ENCODE measurements at places on chromosomes 4 and X.

- no peak for DNase-seq
These were observed 118.8 kb downstream of the GABRA2 start for GRCh38 chr4:46270986-46271596.

DNA sequence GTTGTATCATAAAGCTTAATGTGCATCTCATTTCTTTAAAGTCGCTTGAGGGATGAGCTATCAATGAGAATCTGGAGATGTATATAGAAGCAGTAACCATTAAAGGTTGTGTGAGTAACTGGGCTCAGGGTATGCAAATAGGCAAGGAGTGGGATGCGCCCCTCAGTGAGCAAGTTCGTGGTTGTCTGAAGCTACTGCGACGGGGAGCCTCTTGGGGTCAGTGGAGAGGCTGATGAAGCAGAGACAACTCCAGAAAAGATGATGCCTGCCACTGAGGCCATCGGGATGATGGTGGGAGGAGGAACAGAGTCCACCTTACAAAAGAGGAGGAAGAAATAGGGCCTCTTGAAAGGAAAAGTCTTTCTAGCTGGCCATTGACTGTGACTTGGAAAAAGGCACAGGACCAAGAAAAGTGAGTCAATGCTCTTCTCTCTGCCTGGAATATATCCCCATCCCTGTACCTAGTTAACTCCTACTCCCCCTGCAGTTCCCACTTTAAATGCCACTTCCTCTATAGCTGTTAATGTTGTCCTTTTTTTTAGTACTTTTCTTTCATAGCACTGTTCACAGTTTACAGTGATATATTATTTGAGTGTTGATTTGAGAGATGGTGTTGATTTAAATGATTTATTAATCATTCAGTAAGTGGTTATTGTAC, 51.4 kb upstream of the LSM6 start:
- no peak for DNase-seq

DNA sequence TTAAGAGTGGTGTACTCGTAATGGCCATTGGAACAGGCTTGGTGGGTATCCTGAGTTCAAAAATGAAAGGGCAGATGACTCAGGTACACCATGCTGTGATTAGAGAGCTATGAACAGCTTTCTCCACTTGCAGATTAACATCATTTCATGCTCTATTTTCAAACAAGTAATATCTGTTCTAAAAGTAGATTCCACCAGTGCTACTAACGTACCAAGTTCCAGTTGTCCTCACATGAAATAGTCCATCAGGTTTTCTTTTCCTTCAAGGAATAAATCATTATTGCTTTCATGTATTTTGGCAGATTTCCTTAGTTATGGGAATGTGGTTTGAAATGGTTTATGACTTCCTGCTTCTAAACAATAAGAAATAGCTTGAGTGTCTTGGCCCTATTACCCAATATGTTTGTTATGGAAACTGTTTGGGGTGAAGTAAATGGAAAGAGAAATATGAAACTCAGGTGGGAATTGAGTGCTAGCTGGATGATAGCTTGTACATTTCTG, 49.9 kb downstream of the PCDH7 start:
- DNase-seq: no peak

GRCh38 chrX:139826065-139827044, 106.5 kb downstream of the ATP11C start:
- no peak for DNase-seq

DNA sequence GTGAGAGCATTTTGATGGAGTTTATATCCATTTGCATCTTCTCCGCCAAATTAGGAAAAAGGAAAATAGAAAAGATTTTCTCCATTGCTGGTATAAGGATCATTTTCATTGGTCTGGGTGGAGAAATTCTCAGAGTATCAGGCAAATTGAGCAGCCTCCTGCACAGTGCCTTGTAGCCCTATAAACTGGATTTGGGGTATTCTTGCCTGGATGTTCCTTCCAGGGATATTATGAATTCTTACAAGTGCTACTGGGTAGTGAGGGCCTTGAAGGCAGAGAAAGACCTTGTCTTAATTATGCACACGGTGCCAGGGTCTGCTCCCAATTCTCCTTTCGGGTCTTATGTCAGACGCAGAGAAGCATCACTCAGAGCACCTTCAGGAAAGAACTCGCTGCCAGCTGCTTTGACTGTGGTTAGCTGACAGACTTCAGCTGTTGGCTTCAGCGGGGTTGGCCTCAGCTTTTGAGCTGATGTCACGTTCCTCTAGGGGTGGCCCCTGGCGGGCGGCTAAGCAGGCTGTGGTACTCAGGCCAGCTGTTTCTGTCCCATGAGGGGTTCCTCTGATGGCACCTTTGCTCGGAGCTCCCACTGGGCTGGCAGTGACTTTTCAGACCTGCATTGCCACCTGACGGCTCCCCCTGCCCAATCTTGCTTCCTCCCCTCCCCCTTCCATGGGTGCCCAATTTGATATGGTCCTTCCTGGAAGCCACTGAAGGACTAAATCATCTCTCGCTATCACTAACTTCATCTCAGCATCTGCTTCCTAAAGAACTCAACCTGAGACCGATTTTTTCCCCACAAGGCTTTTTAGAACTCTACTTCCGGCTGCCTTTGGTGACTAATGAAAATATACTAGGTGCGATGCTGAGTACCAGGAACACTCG, 519.5 kb downstream of the BCOR start:
- DNase-seq: no peak
